ENCODE measurements at places on chromosomes 16 and 17.

GRCh38 chr16:28042811-28043210, 20.7 kb downstream of the GSG1L start:
- no peak for DNase-seq

- DNase-seq, result peak; percentile 96
Measured at GRCh38 chr16:88920618-88921590, 54.4 kb upstream of the PABPN1L start.

DNA sequence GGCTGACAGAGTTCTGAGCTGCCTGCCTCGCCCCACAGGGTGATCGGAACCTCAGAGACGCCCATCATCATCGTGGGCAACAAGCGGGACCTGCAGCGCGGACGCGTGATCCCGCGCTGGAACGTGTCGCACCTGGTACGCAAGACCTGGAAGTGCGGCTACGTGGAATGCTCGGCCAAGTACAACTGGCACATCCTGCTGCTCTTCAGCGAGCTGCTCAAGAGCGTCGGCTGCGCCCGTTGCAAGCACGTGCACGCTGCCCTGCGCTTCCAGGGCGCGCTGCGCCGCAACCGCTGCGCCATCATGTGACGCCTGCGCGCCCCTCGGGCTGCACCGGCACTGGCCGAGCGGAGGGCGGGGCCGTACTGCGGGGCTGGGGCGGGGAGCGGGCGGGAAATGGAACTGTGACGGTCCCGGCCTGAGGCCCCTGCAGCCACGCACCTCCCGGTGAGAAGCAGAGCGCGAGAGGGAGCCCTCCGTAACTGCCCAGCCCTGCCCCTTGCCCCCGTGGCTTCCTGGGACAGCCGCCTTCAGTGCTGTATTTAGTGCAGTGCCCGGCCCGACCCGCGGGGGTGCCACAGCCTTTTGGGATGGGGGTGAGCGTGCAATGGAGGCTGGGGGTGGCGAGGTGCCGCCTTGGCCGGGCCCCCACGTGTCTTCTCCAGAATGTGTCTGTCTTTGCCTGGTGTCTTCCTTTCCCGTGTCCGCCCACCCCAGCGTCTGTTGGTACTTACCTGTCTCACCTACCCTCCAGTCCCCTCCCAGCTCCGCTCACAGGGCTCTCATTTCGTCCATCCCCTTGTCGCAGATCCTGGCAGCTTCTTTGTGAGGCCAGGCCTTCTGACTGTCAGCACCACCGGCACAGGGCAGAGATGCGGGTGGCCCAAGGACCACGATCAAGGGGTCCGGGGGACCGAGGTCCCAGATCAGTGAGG, 9.8 kb downstream of the RASL10B start:
- DNase-seq, result peak; percentile 36

- DNase-seq, result no peak
Measured at GRCh38 chr17:72913142-72913682, 179.3 kb downstream of the SLC39A11 start.

DNA sequence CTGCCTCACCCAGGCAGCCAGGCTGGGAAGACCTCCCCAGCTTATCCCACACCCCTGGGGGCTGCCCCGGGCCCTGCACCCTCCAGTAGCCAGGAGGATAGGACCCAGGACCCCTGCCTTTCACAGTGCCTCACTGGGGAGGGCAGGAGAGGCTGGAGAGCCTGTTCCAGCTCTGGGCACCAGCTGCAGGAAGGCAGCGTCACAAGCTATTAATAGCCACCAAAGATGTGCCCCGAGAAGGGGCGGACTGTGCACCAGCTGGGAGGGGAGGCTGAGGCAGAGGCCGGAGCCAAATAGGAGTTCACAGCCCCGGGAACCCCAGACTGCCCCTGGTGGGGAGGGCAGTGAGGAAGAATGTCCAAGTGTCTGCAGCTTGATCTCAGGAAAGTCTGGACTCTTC, 8.8 kb downstream of the SBK1 start:
- no peak for DNase-seq

All from common myeloid progenitor, CD34-positive (primary cell).